ENCODE measurements at places on chromosomes 7 and 10. TPM values are rescaled to one million over a fixed set of nuclear protein-coding genes. Genes with fewer than 3 reads are reported as not detected.

DNA sequence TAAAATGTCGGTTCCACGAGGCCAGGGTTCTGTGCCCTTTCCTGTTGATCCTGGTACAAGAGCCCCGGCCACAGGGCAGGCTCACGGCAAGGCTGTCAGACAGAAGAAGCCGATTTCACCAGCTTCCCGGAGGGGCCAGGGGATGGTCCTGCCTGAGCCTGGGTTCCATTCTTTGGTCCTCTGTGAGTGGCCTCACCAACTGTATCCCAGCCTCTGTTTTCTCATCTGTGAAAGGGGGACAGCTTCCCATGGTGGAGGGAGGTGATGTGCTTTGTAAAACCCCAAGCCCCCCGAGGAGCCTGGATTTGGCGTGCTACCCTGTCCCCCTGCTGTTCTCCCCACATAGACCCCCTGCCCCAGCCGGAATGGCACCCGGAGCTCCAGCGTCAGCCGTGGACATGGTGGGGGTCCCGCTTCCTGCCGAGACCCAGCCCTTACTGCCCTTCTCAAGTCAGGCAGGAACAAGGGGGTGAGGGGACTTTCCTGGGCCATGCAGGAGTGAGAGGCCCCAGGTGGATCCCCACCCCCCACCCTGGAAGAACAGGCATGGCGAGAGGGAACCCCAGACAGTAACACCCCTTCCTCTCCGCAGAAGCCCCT is 28.3 kb upstream of the ELFN1 start:
- no peak for DNase-seq

- no peak for DNase-seq
Measured at GRCh38 chr10:59268460-59268859, 92.0 kb downstream of the PHYHIPL start.

GRCh38 chr7:12905671-12906070 is 218.2 kb downstream of the ARL4A start:
- no peak for DNase-seq

DNA sequence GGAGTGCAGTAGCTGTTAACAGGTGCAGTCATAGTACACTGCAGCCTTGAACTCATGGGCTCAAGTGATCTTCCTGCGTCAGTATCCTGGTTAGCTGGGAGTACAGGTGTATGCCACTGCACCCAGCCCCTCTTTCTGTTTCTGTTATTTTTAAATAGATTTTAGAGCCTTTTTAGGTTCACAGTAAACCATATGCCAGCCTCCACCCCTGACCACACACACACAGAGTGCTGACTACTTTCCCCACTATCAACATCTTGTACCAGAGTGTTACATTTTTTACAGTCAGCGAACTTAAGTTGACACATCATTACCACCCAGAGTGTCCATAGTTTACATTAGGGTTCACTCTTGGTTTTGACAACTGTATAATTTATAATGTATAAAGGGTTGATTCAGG is 32.1 kb downstream of the MARCHF5 start:
- no peak for DNase-seq

The PDCD4 gene
- 186 TPM for polyA plus RNA-seq

The CALML3 gene
- not detected for polyA plus RNA-seq

The OLAH gene
- 0.68 TPM for polyA plus RNA-seq

The GATA3 gene
- polyA plus RNA-seq = 118 TPM
